ENCODE measurements at places on chromosomes 6 and 20.

- peak; percentile 10 for DNase-seq
Observed at GRCh38 chr20:18165553-18165952, 27.9 kb downstream of the KAT14 start.

- peak; percentile 97 for DNase-seq
Observed at GRCh38 chr20:25309395-25310267, 61.7 kb downstream of the PYGB start.

DNA sequence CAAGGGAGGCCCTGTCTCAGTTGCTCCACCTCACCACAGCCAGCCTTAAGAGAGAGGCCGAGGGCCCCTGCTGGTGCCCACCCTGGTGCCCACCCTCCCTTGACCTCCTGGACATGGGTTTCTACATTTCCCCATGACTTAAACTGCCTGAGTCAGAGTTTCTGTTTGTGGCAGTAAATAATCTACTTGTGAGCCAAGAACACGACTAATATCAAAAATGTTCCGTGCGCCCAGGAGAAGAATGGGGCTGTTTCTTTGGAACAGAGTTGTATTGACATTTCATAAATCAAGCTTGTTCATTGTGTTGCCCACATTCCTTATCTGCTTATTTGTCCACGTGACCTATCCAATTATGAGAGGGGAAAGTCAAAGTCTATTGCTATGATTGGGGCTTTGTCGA lies 143.5 kb downstream of the ANKRD60 start:
- no peak for DNase-seq

DNA sequence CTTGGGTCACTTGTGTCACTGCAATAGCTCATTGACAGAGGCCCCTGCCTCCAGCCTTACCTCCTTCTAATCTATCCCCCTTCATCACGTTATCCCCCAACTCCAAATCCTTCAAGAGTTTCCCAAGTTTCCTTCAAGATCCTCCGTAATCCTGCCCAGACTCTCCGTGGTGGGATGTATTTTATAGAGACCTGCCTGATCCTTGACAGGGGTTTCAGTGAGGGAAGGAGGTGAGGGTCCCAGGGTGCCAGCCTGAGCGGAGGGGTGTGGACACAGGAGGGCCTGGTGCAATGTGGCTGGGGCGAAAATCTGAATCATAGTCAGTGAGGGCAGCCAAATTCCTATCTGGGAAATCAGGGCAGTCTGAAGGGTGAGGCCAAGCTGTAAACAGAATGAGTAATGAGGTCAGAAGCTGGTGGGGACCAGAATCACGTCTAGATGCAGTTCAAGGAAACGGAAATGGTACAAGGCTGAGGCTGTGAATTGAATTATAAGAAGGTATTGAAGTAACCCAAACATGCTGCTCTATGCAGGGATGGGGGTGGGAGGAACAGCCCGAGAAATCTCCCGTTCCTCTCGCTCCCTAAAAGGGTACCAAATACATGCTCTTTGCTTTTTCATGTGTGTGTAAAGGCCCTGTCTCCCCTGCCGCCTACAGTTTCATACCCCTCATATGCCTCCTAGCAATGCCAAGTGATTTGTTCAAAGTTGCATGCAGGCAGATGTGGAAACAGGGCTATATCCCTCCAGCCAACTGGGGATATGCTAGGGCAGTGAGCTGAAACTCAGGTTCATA lies 35.4 kb upstream of the PIM1 start:
- peak; percentile 98 for DNase-seq

DNA sequence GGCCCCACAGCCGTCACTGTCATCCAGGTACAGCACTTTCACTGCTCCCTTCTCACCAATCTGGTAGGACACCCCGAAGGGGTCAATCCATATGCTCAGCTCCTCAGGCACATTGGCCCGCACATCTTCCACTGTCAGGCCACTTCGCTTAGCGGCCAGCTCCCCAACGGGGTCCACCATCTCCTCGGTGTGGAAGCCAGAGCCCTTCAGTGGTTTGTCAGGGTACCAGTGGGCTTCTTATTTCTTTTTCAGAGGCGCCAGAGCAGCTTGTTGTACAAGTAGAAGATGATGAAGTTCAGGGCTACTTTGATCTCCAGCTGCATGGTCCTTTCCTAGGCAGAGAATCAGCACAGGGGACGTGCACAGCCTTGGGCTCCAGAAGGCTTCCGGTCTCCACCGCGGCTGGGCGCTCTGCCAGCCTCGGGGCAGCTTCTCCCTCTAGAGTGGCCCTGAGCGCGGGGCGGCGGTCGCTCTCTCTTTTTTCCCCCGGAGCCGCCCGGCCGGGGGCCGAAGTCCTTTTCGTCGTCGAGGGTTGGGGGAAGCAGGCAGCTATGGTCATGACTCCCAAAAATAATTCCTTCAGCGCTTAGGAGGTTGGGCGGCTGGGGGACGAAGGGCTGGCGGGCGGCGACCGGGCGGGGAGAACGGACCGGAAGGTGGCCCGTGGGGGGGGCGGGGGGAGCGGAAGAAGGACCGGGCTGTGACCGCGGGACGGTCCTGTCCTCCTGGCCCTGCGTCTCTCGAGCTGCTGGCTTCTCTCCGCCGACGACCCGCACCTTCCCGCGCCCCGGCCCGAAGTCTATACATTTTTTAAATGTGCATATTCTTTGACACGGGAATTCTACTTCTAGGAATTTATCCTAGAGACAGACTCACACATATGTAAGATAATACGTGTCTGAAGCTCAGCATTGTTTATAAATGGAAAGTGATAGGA lies 6.5 kb upstream of the ZSCAN9 start:
- peak; percentile 55 for DNase-seq

- peak; percentile 74 for DNase-seq
Observed at GRCh38 chr20:50982363-50982762, 23.7 kb downstream of the MOCS3 start.

DNA sequence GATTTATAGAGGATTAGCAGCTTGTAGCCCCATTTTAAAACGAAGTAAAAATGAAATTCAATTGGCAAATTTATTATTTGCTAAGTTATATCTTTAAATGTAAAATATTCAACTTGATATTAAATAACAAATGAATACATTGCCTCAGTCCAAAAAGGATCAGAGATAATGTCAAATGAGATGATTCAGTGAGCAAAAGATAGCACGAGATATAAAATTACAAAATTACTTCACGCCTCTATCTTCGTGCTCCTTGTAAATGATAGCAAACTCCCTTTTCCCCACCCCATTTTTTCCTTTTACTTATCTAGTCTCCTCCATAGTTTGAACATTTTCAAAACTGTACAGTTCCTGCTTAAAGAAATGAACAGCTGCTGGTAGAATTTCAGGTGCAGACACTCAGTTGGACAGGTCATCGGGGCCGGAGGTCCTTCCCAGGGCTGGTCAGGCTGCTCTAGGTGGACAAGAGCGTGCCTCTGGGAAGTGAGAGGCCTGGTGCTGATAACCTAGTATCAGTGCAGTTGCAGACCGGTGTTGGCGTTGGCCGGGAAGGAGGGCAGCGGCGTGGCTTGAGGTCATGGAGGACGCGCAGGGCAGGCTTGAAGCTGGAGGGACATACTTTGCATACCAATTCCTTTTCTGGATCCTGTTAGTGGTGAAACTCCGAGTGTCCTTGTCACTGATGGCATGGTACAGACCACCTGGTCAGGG lies 83.9 kb downstream of the CDC5L start:
- DNase-seq: no peak

GRCh38 chr20:20489648-20490341 lies 121.9 kb downstream of the INSM1 start:
- DNase-seq: no peak

DNA sequence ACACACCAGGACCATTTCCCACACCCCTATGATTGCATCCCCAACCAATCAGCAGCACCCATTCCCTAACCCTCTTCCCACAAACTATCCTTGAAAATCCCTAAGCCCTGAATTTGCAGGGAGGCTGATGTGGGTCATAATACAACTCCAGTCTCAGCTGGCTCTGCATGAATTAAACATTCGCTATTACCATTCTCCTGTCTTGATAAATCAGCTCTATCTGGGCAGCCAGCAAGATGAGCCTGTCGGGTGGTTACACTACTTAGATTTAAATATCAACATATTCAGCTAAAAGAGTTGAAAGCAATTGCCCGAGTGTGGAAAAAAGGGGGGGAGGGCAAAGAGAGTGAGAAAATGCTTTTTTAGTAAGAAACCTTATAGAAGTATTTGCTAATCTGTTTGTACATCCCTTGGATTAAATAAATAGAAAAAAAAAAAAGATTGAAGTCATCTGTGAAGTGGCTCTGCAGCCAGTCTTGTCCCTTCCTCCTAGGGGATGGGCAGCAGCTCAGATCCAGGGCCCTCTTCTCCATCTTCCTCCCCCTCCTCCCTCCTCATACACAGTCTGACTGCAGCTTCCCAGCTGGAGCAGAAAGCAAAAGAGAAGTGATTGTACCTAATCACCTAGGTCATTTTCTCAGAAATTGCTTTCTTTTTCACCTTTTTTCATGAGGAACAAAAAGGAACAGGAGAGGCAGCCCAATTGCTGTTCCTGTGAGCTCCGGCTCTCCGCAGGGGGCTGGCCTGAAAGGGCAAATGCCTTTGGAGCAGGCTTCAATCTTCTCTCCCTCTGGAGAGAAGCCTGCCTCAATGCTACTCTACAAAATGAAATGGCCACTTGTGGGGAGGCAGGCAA lies 356.6 kb upstream of the SULF2 start:
- DNase-seq: no peak

DNA sequence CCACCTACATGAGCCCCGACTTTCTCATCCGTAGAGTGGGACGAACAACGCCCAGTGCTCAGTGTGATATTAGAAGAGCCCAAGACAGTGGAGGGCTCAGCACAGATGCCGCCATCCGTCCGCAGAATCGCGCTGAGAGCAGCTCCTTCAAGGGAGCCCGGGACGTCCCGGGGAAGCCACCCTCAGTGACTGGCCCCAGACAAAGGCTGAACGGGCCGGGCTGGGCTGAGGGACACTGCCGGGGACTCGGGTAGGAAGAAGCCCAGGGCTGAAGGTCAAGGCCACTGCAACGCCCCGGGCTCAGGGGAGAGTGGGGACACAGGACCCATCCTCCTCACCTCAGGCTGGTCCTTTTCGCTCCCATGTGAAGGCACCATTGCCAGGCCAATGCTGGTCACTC lies 12.8 kb upstream of the CHRNA4 start:
- DNase-seq: no peak

GRCh38 chr20:1509237-1509636 lies 18.0 kb upstream of the SIRPB2 start:
- peak; percentile 48 for DNase-seq

DNA sequence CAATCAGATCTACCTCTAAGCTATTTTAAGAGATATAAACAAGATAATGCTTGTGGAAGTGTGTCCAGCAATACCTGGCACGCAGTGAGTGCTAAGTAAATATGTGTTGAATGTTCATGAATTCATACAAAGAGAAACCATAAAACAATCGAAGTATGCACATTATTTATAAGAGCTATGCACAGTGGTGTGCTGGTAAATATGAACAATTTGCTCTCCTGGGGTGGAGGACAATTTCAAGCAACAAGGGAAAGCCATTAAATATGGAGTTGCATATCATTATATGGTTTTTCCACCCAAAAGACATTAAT lies 526.6 kb upstream of the MARCKS start:
- DNase-seq: no peak

GRCh38 chr6:138987080-138987642 lies 892 bp downstream of the REPS1 start:
- no peak for DNase-seq

- DNase-seq: no peak
Observed at GRCh38 chr6:39298061-39298460, 16.2 kb downstream of the KCNK17 start.

DNA sequence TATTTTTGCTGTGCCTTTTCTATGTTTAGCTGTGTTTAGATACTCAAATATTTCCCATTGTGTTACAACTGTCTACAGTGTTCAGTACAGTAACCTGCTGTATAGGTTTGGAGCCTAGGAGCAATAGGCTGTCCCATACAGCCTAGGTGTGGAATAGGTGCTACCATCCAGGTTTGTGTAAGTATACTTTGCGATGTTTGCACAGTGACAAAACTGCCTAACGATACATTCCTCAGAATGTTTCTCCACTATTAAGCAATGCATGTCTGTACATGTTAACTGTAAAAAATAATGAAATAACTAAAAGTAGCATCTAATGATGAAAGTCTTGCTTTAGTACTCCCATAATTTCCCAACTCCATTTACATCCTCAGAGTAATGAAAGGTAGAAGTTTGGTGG lies 46.0 kb downstream of the SERAC1 start:
- DNase-seq: no peak

GRCh38 chr6:166008441-166009369 lies 158.9 kb downstream of the TBXT start:
- peak; percentile 73 for DNase-seq
